H1 (cell line): ENCODE measurements at places on chromosomes 5 and 9. TPM values are rescaled to one million over a fixed set of nuclear protein-coding genes. Genes with fewer than 3 reads are reported as not detected.

C9orf72 gene
- 16.2 and 17.5 TPM in 2 replicates for total RNA-seq

DNA sequence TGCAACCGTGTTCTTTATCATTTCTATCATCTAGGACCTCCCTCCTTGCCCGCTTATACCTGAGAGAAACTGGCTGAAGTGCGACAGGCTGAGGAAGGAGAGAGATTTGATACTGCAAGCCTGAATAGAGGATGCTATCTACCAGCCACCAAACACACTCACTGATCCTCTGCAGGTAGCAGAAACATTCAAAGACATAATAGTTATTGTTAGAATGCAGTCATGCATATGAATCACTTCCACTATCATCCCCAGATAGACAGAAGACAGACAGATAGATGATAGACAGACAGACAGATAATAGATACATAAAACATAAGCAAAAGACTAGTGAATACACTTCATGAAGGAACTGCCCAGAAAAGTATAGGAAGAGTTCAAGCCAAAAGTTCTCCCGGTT lies 32.9 kb downstream of the FAM81B start:
- H3K27ac ChIP-seq: no peak overlapping the region
- H3K36me3 ChIP-seq: no peaks in the 10 kb centered on the region
- DNase-seq: no peak
- H3K27me3 ChIP-seq: no peaks in the 10 kb centered on the region
- no peaks in the 10 kb centered on the region for H3K4me1 ChIP-seq

- H3K4me1 ChIP-seq: peaks cover 12% of the 10 kb centered on the region
- no peak overlapping the region for H3K27ac ChIP-seq
- DNase-seq: no peak
- H3K36me3 ChIP-seq: no peaks in the 10 kb centered on the region
- H3K4me3 ChIP-seq: no peak overlapping the region
Measured at GRCh38 chr5:403995-404394, 39.0 kb upstream of the EXOC3 start.

DNA sequence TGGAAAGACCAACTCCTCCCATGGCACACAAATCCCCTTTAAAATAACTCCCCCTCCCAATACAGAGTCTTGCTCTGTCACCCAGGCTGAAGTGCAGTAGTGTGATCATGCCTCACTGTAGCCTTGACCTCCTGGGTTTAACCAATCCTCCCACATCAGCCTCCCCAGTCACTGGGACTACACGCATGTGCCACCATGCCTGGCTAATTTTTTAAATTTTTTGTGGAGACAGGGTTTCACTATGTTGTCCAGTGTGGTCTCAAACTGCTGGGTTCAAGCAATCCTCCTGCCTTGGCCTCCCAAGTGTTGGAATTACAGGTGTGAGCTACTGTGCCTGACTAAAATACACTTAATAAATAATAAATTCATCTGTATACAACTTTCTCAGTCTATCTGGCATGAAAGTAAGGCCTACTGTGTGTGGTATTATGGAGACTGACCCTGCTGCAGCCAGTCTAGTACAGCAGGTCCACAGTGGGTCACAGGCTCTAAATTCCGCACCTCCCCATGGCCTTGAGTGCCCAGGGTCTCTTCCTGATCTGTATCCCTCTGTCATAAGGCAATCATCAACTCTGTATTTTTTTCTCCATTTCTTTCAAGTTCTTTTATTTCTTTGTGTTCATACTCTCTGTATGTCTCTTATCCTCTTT lies 169.4 kb downstream of the MAPKAP1 start:
- no peak overlapping the region for H3K4me3 ChIP-seq
- peaks cover 3% of the 10 kb centered on the region for H3K4me1 ChIP-seq
- no peaks in the 10 kb centered on the region for H3K27me3 ChIP-seq
- no peak for DNase-seq

DNA sequence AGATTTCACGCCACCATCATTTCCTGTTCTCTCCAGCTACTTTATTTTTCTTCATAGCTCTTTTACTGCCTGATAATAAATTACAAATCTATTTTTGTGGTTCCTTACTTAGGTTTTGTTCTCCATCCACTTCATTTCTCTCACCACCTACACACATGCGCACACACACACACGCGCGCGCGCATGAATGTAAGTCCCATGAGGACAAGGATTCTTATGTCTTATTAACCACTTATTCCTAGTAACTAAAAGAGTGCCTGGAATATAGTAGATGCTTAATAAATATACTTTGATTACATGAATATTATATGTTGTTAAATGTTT lies 116.5 kb downstream of the TRPM6 start:
- no peaks in the 10 kb centered on the region for H3K27me3 ChIP-seq
- no peak overlapping the region for H3K27ac ChIP-seq
- H3K36me3 ChIP-seq: no peaks in the 10 kb centered on the region
- no peak for DNase-seq
- H3K4me3 ChIP-seq: no peak overlapping the region
- H3K4me1 ChIP-seq: no peaks in the 10 kb centered on the region

DNA sequence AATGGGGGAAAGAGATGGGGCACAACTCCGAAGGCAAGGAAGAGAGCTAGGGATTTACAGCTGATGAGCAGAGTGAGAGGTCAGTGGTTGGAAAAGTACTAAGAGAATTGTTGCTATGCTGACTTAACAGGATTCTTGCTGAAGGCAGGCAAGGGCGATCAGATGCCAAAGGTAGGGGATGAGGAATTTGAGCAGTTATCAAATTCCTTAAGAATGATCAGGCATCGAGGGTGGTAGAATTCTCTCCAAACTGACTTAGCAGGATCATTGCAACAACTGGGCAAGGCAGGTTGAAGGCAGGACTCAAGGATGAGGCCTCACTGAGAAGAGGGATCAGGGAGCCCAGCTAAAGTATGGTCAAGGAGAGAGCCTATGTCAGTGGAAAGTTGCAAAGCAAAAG lies 171.0 kb downstream of the HSD17B3 start:
- no peak for DNase-seq
- H3K4me3 ChIP-seq: no peak overlapping the region
- H3K36me3 ChIP-seq: no peaks in the 10 kb centered on the region
- H3K27me3 ChIP-seq: no peaks in the 10 kb centered on the region; the same call in 1 of the 2 replicates
- no peak overlapping the region for H3K27ac ChIP-seq
- H3K4me1 ChIP-seq: peaks cover 17% of the 10 kb centered on the region

MOB3B gene
- 14.9 and 16.1 TPM in 2 replicates for total RNA-seq

GRCh38 chr9:134268747-134269146 lies 57.5 kb upstream of the RXRA start:
- H3K36me3 ChIP-seq: no peaks in the 10 kb centered on the region
- H3K27ac ChIP-seq: no peak overlapping the region
- H3K4me1 ChIP-seq: peaks cover 4% of the 10 kb centered on the region; the same call in 1 of the 2 replicates
- DNase-seq: no peak
- H3K4me3 ChIP-seq: no peak overlapping the region
- no peaks in the 10 kb centered on the region for H3K27me3 ChIP-seq

DNA sequence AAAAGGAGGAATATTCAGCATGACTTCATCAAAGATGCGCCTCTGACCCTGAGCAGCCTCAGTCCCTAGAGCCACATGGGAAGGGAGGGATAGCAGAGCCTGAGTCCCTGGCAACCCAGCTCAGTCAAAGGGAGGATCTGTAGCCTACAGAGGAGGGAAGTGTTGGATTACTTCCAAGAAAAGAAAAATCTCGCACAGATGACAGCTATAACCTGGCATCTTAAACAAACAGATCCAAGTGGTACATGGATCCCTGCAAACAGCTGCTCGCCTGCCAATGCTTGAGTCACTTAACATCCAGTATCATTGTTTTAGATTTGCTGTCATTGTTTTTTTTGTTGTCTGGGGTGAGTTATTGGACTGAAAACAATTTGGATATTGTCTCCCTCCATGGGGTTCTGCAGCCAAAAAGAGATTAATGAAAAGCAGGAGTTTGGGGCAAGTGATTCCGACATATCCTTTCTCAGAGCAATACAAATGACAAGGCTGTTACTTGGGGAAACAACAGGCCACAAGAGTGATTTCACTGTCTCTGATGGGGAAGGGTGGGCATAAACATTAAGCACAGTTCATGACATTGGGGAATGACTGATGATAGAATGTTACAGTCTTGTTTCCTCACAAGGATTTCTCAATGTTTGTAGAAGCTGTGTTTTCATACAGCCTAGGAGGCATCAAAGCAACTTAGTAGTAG lies 153.5 kb upstream of the KIF2A start:
- DNase-seq: no peak
- H3K27ac ChIP-seq: no peak overlapping the region
- H3K27me3 ChIP-seq: no peaks in the 10 kb centered on the region
- no peaks in the 10 kb centered on the region for H3K36me3 ChIP-seq
- no peak overlapping the region for H3K4me3 ChIP-seq
- H3K4me1 ChIP-seq: no peaks in the 10 kb centered on the region

DNA sequence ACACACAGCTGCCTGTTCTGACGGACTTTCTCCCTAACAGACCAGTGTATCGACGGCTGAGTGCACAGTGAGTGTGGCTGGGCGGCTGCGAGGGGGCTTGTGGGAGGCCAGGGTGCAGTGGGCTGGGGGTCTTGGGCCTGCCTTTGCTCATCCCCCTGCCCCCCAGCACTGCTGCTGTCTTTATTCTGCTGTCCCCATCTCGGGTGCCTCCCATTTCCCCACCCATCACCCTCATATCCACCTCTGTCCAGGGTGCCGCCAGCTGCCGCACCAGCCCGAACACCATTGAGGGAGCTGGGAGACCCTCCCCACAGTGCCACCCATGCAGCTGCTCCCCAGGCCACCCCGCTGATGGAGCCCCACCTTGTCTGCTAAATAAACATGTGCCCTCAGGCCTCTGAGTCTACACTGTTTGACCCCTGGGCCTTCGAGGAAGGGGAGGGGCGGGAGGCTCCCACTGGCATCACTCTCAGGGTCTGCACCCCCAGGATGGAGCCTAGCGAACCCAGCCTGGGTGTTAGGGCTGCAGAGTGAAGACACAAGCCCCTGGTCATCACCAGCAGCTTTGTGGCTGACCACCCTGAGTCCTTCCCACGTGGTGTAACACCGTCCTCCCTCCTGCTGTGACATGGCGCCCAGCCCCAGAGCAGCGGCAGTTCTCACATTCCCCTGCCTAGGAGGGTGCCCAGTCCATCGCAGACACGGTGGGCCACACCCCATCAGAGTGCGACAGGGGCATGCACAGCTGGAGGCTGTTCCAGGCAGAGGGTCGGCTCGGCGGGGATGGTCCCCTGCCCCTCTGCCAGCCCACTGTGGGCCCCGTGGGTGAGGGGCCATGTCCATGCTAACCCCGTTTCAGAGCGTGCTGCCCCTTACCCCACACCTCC lies 4.0 kb downstream of the LCN2 start:
- H3K4me1 ChIP-seq: peaks cover 3% of the 10 kb centered on the region; the same call in 1 of the 2 replicates
- H3K36me3 ChIP-seq: no peaks in the 10 kb centered on the region
- no peaks in the 10 kb centered on the region; the same call in 1 of the 2 replicates for H3K27me3 ChIP-seq
- no peak overlapping the region for H3K4me3 ChIP-seq

BTNL3 gene
- not detected in 2 replicates for total RNA-seq

ORM1 gene
- total RNA-seq: not detected in 2 replicates

DNA sequence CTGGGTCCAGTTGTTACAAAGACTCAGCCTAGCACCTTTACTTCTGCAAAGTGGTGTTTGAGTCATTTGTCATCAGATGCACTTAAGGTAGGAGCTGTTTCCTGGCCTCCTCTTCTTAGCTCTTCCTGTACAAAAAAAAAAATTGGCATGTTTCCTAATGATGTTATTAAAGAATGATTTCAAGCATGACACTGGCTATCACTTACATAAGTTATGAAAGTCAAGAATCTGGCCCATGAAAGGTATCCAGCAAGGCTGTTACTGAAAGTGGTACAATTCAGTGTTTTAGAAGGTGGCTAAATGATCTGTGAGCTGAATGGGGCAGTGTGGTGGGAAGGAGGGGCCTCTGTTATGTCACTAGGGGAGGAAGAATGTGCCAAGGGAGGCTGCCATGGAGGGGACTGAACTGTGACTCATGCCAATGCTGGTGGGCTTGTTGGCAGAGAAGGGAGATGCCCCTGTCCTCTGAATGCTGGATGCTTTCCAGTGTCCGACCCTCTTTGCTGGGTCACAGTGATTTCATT lies 175.1 kb upstream of the MAP1B start:
- no peak overlapping the region for H3K27ac ChIP-seq
- no peak for DNase-seq
- H3K36me3 ChIP-seq: no peaks in the 10 kb centered on the region
- no peaks in the 10 kb centered on the region; the same call in 1 of the 2 replicates for H3K4me1 ChIP-seq
- no peaks in the 10 kb centered on the region for H3K27me3 ChIP-seq

DNA sequence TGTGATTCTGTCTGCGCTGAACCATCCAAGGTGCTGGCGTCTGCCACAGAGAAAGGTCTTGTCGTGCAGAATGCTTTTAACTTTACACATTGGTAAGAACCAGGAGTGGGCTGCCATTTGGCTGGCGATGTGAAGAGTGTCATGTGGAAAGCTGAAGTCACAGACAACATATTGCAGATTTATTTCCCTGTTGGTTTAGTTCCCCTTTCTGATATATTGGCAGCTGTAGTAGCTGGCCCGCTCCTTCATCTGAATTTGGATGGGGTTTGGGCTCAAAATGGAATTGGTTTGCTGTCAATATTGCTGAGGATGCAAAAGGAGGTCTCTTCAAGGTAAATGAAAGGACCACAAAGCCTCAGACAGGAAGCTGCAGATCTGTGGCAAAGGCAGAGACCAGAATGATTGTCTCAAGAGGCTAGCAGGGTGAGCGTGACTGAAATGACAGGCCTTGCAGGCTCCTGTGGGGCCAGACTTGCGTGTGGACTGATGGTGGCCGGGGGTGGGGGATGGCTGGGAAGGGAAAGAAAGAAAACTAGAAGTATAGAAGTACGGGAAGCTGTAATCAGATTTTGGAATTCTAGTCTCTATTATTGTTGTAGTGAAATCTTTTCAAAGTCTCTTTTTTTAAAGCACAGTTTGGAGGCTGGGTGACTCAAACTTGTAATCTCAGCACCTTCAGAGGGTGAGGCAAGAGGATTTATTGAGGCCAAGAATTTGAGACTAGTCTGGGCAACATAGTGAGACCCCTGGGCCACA lies 25.1 kb upstream of the CD180 start:
- no peak for DNase-seq
- no peaks in the 10 kb centered on the region for H3K27me3 ChIP-seq
- H3K4me1 ChIP-seq: no peaks in the 10 kb centered on the region
- H3K4me3 ChIP-seq: no peak overlapping the region

IFNA21 gene
- not detected in 2 replicates for total RNA-seq

IFNK gene
- not detected in 2 replicates for total RNA-seq

DNA sequence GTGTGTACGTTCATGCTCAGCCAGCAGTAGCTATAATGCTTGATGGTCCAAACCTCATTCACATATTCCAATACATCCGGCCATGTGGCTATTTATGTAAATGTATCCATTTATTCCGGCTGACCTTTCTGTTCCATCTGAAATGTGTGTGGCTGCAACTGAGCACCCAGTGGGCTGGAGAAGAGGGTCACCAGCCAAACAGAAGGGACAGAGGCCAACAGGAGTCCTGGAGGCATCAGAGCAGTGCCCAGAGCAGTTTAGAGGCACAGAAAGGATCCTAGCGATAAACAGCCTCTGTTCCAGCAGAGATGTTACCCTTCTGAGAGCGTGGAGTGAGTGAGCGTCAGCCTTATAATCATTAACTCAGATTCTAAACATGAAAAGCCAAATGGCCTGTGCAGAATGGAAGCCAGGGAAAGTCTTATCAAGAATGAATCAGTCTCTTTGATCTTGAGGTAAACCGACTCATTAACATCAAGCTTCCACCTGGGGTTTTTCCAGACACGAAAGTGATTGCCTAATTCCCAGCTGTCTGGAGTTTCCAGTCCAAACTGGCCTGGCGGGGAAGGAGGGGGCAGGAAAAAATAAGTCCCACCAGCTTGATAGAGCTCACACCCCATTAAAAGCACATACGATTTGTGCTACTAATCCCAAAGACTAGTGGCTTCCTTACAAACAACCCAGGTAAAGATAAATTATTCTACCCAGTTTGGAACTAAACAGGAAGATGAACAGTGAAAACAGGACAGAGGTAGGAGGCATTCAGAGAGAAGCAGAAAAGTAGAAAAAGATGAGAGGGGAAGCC lies 55.7 kb downstream of the SUSD1 start:
- H3K27me3 ChIP-seq: no peaks in the 10 kb centered on the region
- no peak overlapping the region for H3K4me3 ChIP-seq
- H3K4me1 ChIP-seq: peaks cover 11% of the 10 kb centered on the region
- DNase-seq: peak; percentile 22

CTXN3 gene
- not detected in 2 replicates for total RNA-seq
